A549 treated with DMSO at 1 μM for 4 hours (cell line): ENCODE measurements at places on chromosomes 13 and 19. TPM values are rescaled to one million over a fixed set of nuclear protein-coding genes. Genes with fewer than 3 reads are reported as not detected.

CACNG8 gene
- 1.2 to 1.7 TPM (median 1.6 TPM) in 5 replicates for total RNA-seq

LIM2 gene
- not detected in 5 replicates for total RNA-seq

SPPL2B gene
- total RNA-seq: 14.4 to 23.9 TPM (median 20.3 TPM) in 5 replicates

GPR12 gene
- not detected in 5 replicates for total RNA-seq

DPF1 gene
- total RNA-seq: 3.7 to 4.9 TPM (median 4.7 TPM) in 5 replicates

OR10H1 gene
- total RNA-seq: not detected in 5 replicates

CILP2 gene
- total RNA-seq: 0.15 to 0.44 TPM (median 0.21 TPM) in 5 replicates

DCAF15 gene
- total RNA-seq: 18.0 to 22.4 TPM (median 18.5 TPM) in 5 replicates
